Stimulated activated CD8-positive, alpha-beta memory T cell treated with anti-CD3 and anti-CD28 coated beads, Interleukin-7, amount 100 ng/mL, for 24 hours (primary cell): ENCODE measurements at places on chromosomes 5 and 9.

DNA sequence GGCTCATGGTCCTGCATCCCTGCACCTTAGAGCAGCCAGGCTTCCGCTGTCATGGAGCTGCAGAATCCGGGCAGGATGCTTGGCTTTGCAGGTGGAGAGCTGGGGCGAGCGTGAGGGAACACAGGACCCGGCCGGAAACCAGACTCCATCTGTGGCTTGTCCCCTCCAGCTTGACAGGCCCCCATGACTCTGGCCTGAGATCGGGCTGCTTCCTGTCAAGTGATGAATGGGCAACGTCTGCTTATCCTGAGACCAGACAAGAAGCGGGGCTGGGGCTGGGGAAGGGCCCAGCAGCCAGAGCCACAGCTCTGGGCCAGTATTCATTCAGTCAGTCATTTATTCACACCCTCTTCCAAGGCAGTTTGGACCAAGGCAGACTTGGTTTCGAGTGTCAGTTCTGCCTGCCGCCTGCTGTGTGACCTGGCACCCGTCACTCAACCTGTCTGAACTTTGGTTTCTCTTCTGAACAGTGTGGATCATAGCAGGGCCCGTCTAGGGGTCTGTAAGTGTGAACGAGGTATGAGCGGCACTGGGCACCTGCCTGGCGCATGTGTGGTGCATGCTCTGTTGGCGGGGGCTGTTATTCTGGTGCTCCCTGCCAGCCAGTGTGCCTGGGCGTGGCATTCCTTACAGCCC lies 37.5 kb downstream of the NEK6 start:
- no peak for DNase-seq

GRCh38 chr5:87184605-87185004 lies 83.1 kb upstream of the RASA1 start:
- no peak for DNase-seq

DNA sequence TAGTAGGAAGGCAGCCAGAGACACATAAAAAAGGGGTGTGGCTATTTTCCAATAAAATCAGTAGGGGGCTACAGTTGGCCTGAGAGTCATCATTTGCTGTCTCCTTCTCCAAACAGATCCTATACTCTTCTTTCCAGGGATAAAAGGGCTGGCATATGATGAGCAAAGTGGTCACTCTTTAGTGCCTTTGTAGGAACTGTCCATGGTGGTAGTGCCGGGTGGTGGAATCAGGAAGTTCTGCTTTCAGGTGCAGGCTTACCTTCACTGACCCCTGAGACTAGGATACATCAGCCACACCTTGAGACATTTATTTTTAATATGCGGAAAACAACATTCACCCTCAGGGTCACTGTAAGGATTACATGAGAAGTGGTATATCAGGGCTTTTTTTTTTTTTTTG lies 80.8 kb downstream of the ASTN2 start:
- DNase-seq: no peak

- no peak for DNase-seq
These were observed 11.6 kb downstream of the BRD9 start for GRCh38 chr5:880816-881550.

DNA sequence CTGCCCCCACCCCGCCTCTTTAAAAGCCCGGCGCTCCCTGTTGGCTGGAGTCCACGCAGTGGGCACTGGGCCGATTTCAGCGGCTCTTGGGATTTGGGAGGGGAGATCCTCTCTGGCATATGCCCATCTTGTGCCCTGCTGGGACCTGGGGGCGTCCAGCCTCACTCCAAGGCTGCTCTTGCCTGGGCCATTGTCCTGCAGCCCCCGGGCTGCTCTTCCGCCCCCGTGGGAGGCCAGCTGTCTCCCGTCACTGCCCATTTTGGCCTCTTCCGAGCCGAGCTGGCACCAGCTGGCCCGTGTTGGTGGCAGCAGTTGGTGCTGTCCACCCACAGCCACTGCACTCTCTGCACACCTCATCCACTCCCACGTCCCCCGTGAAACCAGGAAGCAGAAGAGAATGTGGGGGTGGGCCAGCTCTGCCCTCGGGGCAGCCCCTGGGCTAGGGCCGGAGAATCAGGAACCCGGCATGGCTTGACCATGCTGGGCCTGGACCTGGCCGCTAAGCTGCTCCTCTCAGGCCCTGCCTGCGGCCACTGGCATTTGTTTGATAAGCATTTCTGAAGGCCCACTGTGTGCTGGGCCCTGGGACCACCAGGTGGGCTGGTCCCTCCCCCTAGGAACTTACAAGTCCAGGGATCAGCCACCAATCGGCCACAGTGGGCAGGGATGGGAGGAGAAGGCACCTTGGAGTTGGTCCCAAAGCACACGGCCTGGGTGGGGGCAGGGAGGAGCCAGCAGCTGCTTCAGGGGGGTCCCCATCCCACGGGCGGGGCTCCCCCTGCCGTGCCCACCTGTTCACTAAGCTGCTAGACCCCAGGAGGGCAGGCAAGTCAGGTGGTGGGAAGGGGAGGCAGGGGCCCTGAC lies 2.2 kb downstream of the C8G start:
- no peak for DNase-seq

GRCh38 chr5:112116371-112116770 lies 302.7 kb downstream of the EPB41L4A start:
- DNase-seq: no peak

- no peak for DNase-seq
These were observed 5.3 kb downstream of the LMBRD2 start for GRCh38 chr5:36146390-36146789.

DNA sequence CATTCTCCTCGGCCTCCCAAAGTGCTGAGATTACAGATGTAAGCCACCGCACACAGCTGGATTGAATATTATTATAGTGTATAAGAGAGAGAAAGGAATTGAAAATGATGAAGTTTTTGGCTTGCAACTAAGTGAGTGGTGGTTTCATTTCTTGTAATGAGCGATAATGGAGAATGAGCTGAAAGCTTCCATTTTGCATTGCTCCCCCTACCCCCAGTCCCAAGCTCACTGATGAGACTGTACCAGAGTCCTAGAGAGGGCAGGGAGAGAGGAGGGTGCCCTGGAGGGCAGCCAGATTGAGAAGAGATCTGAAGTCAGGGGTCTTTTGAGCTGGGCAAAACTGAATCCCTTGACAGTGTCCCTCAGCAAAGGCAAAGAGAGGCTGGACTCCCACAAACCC lies 38.5 kb upstream of the CTNNA1 start:
- DNase-seq: no peak

- DNase-seq: no peak
These were observed 155.2 kb downstream of the BAAT start for GRCh38 chr9:101229606-101230005.

DNA sequence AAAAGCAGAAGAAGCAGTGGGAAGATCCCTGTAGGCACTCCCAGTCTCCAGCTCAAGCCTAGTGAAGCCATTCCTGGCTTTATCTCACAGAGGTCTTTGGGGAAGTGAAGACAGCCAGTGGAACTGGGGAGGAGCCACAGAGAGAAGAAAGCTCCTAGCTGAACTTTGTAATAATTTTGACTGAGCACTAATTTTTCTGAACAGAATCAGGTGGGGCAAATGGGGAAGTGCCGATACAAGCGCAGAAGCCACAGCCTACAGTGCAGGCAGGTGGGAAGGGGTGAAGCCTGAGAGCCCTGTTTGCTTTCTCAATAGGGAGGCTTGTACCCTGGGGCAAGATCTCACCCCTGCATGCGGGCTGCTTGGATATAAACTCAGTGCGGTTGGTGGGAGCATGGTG lies 48.4 kb upstream of the SNAPC3 start:
- no peak for DNase-seq

DNA sequence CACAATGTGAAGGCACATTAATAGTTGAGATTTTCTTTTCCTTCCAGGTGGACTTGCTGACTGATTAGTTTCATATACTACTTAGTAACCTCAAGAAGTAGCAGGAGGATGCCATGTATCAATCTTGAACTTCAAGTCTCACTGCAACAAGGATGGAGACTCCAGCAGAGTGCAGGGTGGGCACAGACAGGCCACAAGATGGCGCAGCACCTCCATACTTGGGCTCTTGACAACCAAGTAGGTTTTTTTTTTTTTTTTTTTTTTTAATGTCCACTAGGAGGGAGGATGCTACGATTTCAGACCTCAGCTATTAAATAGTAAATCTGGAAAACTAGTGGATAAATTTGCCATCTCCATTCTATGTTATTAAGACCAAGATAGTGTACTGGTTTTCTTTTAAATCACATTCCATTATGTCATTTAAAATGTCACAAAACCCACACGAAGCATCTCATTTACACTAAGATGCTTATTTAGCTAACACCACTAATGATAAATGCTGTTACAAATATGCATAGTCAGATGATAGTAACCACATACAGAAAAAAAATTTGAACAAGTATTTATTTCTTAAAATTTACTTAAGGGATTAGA lies 58.6 kb downstream of the IL6ST start:
- DNase-seq: peak; percentile 55

DNA sequence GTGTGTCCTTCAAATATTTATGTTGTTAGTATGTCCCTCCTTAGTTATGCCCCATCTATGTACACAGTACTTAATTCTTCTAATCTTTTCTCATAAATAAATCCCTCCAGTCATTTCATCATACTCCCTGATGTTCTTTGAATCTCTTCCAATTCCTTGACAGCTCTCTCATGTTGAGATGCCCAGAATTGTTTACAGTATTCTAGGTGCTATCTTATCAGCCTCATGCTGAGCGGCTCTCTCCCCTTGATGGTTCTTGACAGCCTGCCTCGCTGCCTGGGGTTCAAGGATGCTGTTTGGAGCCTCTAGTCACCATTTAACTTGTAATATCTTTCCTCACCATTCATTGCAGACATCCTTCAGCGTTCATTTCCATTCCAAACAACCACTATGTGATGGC lies 799.2 kb downstream of the BRINP1 start:
- DNase-seq: no peak

GRCh38 chr5:119597728-119598298 lies 31.5 kb upstream of the FAM170A start:
- no peak for DNase-seq

DNA sequence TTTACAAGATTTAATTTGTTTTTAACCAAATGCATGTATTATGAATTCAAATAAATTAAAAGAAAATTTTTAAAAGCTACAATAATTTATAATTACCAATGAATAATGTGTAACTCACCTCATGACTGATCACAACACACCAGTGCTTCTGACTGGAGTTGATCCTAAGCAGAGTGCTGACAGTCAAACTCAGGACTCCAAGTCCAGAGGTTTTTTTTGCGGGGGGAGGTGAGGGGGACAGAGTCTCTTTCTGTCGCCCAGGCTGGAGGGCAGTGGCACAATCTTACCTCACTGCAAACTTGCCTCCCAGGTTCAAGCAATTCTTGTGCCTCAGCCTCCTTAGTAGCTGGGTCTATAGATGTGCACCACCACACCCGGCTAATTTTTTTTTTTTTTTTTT lies 71.0 kb upstream of the MELK start:
- DNase-seq: no peak

DNA sequence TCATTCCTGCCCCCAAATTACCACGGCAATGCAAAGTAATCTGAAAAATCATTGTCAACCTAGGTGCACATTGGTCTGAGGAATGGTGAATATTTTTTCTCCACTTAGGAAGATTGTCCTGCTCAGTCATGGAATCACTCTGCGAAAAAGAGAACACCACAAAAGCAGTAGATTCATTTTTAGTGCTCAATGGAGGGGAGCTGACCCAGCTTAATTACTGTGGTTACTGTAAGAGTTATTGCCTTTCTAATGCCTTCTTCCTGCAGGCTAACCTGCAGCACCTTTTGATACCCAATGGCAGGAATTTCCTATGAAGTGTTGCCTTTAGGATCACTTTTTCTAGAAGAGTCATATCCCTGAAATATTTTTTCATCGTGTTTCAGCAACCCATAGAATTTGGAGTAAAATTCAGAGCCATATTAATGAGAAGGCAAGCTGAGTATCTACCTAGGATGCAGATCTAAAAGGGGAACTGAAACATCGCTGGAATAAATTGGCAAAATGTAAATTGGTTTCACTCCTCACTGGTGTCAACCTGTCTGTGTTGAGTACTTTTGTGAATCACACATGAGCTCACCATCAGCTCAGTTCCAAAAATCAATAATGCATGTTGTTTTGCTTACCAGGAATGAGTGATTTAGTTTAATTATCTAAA lies 464.5 kb downstream of the CSNK1G3 start:
- DNase-seq: no peak

DNA sequence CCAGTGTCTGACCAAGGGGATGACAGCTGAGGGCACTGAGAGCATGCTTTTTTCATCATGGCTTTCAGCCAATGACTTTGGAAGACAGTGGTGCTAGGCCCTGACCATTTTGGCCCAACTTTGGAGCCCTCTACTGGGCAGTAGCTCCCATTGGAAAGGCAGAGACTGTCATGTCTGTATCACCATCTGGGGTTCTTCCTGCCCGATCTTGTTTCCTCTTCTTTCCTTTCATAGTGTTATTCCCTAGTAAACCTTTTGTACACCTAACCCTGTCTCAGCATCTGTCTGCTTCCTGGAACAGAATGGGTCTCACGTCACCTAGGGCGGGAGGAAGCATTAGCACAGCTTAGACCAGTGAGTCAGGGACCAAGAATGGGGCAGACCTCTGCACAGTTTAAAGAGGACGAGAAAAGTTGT lies 97.4 kb upstream of the MAST4 start:
- no peak for DNase-seq

GRCh38 chr5:143679777-143680176 lies 132.2 kb upstream of the HMHB1 start:
- DNase-seq: no peak

DNA sequence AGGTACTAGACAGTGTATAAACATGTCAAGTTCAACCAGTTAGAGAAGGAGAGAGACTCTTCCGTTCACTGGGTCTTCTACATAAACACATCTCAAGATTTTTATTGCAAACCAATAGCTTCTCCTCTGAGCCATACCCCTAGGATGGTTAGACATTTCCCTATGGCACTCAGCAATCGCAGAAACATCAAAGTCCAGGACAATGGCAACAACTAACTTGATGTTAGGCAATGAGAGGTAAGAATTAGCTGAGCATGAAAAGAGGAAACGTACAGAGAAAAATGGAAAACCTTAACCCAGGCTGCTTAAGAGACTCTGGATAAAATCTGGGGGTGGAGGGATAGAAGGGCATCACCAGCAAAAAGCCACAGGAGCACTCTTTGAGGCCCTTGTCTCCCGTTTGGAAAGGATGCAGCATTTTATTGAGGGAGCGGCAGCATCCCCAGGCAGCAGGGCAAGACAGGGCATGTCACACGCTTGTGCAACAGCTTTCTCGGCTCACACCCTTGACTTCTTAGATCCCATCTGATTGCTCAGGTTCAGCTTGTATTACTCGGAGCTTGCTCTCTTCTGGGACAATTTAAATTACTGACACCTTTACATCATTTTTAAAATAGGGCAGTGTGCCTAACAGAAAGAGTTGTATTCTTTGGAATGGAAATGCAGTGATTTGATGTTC lies 8.6 kb upstream of the PSAT1 start:
- DNase-seq: no peak

GRCh38 chr5:137750436-137750835 lies 3.7 kb downstream of the HNRNPA0 start:
- no peak for DNase-seq

DNA sequence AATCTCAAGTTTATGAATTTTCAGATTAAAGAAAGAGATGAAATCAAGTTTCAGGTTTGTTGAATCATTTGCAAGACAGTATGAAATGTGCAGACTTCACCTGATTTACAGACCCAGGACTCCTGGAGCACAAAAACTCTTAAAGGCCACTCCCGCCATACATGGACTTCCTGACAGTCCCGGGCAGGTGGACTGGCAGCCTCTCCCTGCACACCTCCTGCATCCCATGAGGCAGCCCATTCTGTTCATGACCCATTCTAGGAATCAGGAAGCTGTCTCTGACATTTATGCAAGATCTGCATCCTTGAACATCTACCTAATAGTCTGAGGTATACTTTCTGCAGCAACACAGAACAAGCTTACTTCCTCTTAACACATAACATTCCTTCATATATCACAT lies 5.9 kb downstream of the DDX31 start:
- DNase-seq: no peak
